Eye (tissue), 1 donor: ENCODE measurements at places on chromosomes 2 and 18.

DNA sequence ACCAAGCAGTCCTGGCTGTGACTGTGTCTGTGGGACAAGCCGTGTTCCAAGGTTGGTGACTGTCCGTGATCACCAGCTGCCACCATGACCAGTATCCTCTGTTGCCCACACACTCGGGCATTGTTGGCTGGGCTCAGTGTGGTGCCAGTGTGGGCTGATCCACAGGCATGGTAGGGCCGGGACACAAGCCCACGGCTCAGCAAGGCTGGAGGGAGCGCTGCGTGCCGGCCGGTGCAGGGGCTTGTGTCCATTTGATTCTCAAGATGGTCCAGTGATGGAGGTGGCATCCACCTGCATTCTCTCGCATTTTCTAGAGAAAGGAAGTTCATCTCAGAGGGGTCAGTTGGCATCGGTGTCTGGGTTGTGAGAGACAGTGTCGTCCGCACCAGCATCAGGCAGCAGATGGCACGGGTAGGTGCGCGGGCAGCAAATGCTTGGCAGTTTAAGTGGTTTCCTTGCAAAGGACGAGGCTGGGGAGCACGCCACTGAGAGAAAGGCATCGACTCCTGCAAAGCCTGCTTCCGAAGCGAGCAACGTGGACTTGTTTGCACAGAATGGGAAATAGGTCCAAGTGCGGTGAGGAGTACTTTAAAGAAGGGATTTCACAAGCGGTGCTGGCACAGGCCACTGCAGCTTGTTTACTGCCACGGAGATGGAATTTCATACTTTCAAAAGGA, 20.9 kb downstream of the TWIST2 start:
- no peak for DNase-seq

DNA sequence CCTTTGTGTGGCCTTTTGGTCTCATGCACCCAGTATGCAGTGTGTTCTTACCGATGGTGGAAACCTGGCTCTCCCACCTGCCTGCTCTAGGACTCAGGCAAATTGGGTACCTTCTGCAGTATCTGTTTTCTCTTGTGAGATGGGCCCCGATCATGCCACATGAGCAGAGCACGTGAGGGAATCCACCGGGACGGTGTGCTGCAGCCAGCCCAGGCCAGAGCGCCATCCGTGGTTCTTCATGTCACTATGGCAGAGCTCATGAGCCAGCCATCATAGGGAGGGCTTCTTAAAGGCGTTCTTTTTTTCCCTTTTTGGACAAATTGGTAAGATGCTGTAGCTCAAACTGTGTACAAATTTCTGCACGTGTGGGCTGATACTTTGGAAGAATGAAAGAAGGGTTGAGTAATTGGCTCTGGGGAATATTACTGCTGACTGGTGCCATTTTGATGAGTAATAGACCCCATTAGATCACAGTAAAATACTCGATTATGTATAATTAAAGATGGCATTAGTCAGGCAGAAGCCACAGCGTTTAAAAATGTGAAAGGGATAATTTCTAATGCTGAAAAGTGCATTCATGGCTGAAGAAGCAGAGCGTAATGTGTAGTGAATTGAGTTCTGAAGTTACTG, 19.2 kb downstream of the SH3RF3 start:
- DNase-seq: no peak

- no peak for DNase-seq
Measured at GRCh38 chr2:173119944-173120343, 44.3 kb downstream of the MAP3K20 start.

GRCh38 chr2:16479721-16480120, 185.9 kb downstream of the CYRIA start:
- DNase-seq: no peak

GRCh38 chr2:25692143-25692542, 18.8 kb upstream of the DTNB start:
- peak; percentile 20 for DNase-seq

- DNase-seq: peak; percentile 21
Measured at GRCh38 chr2:207617011-207617671, 8.1 kb downstream of the METTL21A start.

- DNase-seq: no peak
Measured at GRCh38 chr18:62702259-62702658, 13.1 kb upstream of the PHLPP1 start.

DNA sequence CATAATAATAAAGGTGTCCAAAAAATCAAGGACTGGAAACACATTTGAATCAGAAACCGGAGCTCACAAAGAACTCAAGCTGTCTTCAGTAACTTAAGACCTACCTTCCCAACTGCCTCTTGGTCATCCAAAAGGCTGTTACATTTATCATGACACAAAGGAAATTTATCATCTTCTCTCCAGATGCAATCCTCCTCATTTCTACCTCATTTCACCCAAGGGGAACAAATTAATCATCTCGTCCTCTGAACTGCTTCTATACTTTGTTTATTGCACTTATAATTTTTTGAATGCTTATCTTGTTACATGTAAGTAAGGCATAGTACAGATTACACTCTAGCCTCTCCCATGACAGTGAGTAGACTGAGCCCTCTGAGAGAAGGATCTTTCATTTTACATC, 105.1 kb upstream of the RGPD4 start:
- DNase-seq: no peak

DNA sequence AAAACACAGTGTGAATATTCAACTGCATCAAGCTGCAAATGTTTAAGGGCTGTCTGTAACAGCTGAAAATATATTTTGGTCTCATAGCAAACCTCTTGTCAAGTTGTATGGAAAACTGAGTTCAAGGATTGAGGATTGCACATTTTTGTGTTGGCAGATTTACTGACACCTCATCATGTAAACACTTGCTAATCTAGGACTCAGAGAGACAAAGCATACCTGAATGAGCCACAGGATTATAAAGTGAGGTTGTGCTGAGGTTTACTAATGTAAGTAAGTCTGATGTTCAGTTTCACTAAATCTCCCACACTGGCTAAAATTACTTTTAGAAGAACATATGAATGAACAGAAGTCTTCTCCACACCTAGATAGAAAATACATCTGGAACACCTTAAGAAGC, 1993.1 kb upstream of the CELF4 start:
- DNase-seq: no peak

- DNase-seq: no peak
Measured at GRCh38 chr2:8006181-8006580, 675.7 kb upstream of the ID2 start.

DNA sequence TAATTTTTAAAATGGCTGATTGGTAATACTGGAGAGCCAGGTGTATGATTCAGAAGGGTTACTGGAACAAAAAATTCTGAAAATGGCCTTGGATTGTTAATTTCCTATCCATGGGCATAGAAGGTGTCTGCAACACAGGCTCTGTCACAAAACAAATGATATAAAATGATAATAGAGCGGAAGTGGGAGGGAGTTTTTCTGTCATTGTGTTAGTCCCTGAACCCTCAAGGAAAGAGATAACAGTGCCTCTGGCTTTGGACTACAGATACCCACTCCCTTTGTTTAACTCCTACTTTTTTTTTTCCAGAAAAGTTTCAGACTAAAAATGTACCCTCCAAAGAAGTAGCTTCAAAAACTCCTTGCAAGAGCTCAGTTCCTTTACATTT, 28.0 kb upstream of the YES1 start:
- DNase-seq: no peak

GRCh38 chr2:73133566-73134197, 20.9 kb upstream of the RAB11FIP5 start:
- DNase-seq: no peak

GRCh38 chr2:47295131-47295980, 107.6 kb upstream of the MSH2 start:
- no peak for DNase-seq

- DNase-seq: no peak
Measured at GRCh38 chr2:1829796-1830195, 85.5 kb upstream of the PXDN start.

GRCh38 chr2:168545439-168546082, 89.5 kb downstream of the CERS6 start:
- no peak for DNase-seq

DNA sequence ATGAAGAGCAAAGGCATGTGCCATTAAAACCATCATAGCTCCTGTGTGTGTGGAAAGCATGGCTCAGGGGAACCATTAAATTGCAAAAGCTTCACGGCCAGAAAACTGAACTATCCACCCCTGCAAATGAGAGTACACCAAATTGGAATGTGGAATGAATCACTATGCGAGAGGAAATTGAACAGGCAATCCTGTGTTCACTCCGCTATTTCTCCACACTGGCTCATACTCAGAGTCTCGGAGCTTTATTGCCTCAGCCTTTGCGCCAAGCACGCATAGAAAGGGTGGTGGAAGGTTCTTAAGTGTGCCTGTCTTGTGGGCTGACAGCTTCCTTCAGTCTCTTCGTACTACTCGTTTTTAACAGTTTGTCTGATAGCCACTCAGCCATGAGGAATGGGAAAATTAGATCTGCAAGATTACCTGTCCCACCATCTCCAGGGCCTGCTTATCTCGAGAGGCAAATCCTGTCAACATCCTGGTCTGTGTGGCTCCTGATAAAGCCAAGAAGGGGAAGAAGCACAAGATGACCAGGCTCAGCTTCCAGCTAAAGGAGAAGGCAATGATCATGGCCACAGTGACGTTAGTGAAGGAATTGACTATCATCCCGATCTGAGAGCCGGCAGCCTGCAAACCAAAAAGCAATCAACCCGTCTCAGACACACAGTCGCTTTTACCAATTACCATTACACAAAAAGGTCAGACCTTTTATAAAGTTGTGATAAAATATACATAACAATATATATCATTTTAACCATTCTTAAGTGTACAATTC, 34.9 kb downstream of the G6PC2 start:
- no peak for DNase-seq

- no peak for DNase-seq
Measured at GRCh38 chr2:121649149-121649595, at the start of gene CLASP1. TSS of gene CLASP1 (minus strand) at chr2:121649462. CDS start at chr2:121605895, 43,567 bp downstream.

DNA sequence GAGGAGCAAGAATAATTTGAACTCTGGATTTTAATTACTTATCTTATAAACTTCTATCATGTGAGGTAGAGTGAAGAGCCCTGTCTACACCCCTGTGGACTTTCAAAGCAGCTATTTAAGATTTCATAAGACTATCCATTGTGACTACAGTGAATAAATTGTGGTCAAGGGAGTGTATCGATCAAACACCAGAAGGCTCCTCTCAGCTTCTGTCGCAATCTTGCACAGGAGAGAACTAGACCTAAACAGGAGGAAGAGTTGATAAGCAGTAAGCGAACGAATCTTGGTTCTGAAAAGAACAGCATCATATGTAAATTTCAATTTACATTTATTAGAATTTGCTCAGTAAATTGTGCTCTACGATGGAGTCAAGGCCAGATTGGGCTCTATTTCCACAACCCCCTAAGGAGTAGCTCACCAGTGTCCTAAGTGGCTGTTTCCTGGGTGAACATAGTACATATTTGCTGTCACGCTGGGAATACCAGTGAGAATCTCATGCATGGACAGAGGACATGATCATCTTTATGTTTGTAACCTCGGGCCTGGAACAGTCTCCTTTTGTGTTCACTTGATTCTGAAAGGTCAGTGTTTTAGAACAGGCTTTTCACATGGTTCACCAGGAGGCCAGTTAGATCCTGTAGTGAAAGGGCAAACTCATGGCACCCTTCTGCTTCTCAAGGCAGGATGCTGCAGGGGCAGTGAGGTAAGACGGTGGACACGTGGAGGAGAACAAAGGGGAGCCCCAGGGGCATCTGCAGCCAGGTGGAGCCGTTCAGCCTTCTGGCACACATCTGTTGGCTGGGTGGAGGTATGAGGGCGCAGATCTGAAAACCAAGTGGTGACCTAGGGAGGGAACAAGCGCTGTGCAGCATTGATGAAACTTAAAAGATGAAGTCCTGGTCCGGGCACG, 33.3 kb downstream of the NPAS2 start:
- no peak for DNase-seq

GRCh38 chr2:219525533-219526232, 11.4 kb downstream of the ASIC4 start:
- peak; percentile 84 for DNase-seq

DNA sequence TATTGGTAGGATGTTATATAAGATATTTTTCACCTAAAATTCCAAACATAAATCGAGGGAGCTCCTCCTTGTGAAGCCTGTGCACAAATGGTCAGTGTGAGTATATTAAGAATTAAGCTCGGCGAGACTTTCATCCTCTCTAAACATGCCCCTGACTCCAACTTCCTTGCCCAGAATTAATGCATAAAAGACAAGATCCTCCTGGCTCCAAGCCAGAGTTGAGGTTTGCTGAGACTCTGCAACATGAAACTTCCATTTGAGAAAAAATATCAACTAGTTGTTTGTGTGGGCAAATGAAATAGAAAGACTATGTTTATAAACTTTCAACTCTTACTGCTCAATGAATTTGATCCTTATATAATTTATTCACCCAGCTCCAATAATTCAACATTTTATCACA, 68.1 kb downstream of the CCDC178 start:
- peak; percentile 6 for DNase-seq

- no peak for DNase-seq
Measured at GRCh38 chr2:143121079-143121478, 8.1 kb upstream of the ARHGAP15 start.

GRCh38 chr2:109180786-109181185, 51.8 kb downstream of the SH3RF3 start:
- no peak for DNase-seq

DNA sequence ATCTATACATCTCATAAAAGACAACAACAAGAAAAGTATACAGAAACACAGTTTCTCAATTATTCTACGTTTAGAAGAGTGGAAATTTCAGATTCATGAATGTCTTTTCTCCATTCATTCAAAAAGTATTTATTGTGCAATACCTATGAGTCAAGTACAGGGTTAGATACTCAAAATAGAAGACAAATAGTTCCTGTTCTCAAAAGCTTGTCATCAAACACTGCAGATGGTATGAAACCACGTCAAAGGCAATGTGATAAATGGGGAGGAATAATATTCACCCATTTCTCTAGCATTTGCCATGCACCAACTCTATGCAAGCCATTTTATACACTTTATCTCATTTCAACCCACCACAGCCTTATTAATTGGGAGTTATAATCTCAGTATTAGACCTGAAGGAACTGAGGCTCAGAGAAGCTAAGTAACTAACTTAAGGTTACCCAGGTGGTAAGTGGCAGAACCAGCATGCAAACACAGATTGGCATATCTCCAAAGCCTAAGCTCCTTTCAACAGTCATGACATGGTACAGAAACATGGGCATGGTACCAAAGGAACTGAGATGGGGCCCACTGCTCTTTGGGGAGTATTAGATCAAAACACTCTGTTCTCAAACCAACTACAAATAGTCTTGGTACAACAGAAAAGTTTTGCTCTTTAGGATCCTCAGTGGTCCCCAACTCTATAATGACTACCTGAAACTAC, 67.2 kb upstream of the NPAS2 start:
- no peak for DNase-seq

GRCh38 chr2:102224824-102225739, 38.3 kb downstream of the IL1RL2 start:
- no peak for DNase-seq

- peak; percentile 77 for DNase-seq
Measured at GRCh38 chr2:211085056-211085680, 528.8 kb downstream of the CPS1 start.

GRCh38 chr2:16784652-16785051, 119.0 kb upstream of the CYRIA start:
- DNase-seq: peak; percentile 34
